Central memory CD8-positive, alpha-beta T cell (primary cell): ENCODE measurements at places on chromosomes 5 and 9.

- DNase-seq: no peak
Observed at GRCh38 chr5:59833448-59833847, 60.1 kb downstream of the PDE4D start.

- DNase-seq: no peak
Observed at GRCh38 chr5:172558076-172558976, 82.7 kb upstream of the NEURL1B start.

GRCh38 chr9:93134015-93134739 is at the start of gene NINJ1:
TSS of gene NINJ1 (minus strand) at chr9:93134251. CDS start at chr9:93134217, 34 bp downstream.
- DNase-seq: peak; percentile 84

GRCh38 chr5:67319935-67320725 is 123.5 kb upstream of the CD180 start:
- no peak for DNase-seq

- no peak for DNase-seq
Observed at GRCh38 chr5:10576121-10576789, 12.4 kb downstream of the ANKRD33B start.

DNA sequence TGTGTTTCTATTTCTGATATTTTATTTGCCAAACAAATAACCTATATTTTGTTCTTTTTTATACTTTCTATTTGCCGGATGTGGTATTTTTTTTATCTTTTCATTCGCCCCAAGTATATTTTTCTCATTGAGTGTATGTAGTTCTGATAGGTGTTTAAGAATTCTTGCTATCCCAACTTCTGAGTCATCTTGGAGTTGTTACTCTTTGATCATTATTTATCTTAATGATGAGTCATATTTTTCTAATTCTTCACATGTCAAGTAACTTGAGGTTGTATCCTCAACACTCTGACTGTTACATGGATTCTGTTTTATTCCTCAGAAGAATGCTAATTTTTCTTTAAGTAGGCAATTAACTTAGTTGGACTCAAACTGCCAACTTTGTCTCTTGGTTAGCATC is 498.1 kb downstream of the TLE1 start:
- DNase-seq: no peak

DNA sequence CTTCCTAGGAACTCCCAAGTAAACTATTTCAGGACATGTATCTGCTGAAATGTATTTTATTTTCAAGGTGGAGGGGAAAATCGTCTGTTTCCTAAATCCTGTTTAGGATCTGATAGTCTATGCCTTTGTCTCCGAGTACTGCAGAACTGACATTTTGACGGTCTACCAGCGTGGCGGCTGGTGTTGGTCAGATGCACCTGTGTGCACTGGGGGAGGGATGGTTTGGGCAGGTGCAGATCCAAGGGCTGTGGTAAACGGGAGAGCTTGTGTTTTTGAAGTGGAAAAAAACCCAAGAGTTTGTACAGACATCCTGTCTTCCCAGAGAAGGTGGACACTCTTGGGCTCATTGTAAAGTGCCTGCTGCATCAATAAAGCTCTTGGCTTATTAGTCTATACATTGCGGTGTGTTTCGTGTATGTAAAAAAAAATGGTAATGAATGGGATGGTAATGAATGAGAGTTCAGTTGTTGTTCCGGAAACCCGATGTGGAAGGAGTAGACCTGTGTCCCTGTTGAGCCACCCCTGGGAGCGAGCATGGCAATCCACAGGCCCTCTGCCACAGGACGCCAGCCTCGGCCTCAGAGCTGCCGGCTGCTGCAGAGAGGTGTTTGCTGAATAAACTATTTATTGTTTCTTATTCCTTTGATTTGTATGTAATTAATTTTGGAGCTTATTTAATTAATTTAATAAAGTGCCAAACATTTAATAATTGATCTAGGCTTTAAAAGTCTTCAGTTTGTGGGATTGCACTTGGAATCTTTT is 15.3 kb downstream of the ARPC5L start:
- DNase-seq: no peak

- DNase-seq: no peak
Observed at GRCh38 chr9:84852617-84853301, 183.2 kb downstream of the NTRK2 start.

GRCh38 chr9:84339962-84340361 is 596 bp downstream of the SLC28A3 start:
- no peak for DNase-seq

DNA sequence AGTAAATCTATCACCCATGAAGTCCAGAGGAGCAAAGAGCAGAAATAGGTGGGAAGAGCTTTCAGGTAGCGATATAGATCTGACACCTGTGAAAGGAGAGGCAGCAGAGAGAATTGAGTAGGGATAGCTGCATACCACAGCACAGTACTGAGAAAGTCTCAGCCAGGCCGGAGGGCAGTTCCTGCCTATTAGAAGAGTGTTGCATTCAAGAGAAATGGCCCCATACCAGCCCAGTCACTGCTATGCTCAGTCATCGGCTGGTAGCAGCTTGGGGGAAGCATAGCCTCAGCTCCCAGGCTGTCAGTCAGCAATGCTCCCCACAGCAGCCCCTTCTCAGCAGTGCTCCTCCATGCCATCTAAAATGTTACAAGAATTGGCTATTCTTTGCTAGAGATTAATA is 285.1 kb upstream of the CDH6 start:
- no peak for DNase-seq

GRCh38 chr9:74447451-74448193 is 49.5 kb upstream of the RORB start:
- DNase-seq: no peak

DNA sequence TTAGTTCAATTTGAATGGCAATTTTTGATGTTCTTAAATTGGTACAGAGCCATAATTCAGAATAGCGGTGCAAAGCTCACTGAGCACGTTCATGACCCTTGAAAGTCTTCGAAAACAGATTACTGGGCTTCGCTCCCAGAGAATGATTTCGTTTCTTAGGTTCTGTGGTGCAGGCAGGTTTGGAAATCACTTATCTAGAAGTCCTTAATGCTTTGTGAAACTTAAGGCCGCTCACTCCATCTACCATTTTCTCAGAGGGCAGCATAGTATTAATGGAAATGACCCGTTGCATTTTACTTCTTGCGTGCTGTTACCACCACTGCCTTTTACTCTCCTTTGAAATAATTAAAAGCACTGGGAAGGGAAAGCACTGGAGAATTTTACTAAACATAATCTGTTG is 2.9 kb upstream of the MAT2B start:
- no peak for DNase-seq

DNA sequence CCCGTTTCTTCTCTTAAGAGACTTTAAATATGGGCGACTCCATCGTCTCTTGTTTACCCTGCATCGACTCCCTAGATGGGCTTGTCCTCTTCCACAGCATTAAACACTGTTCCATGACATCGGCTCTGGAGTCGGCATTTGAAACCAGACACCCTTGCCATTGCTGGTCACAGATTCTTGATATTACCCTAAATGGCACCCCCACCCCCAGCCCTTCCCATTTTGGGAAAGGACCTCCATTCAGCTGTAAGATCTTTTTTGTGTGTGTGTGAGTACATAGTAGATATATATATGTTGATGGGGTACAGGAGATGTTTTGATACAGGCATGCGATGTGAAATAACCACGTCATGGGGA is 51.1 kb upstream of the SH3PXD2B start:
- peak; percentile 4 for DNase-seq

GRCh38 chr5:133727636-133728035 is 115.3 kb upstream of the FSTL4 start:
- DNase-seq: no peak

- DNase-seq: no peak
Observed at GRCh38 chr5:84632418-84632817, 247.7 kb upstream of the EDIL3 start.

- DNase-seq: no peak
Observed at GRCh38 chr9:130780865-130781504, 54.1 kb upstream of the ABL1 start.

GRCh38 chr9:16867576-16868311 is 2.7 kb downstream of the BNC2 start:
- DNase-seq: no peak

GRCh38 chr9:107274096-107274495 is 9.0 kb upstream of the RAD23B start:
- DNase-seq: no peak

GRCh38 chr9:35060548-35061207 is 11.7 kb downstream of the VCP start:
- no peak for DNase-seq

DNA sequence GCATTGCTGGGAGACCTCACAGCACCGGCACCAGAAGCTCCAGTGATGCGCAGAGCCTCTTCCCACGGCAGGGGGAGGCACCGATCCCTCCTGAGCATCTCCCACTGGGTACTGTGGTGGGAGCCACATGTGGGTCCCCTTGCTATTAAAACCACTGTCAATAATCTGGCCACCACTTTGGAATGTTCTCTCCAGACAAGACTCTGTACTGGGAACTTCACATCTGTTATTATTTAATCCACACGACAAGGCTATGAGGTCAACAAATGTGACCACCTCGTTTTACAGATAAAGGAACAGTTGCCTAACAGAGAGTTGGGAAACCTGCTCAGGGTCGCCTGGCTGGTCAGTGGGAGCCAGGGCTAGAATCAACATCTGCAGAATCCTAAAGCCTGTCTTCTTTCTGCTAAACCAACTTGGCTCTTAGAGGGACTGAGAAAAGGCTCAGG is 72.7 kb downstream of the EPB41L4B start:
- DNase-seq: no peak

DNA sequence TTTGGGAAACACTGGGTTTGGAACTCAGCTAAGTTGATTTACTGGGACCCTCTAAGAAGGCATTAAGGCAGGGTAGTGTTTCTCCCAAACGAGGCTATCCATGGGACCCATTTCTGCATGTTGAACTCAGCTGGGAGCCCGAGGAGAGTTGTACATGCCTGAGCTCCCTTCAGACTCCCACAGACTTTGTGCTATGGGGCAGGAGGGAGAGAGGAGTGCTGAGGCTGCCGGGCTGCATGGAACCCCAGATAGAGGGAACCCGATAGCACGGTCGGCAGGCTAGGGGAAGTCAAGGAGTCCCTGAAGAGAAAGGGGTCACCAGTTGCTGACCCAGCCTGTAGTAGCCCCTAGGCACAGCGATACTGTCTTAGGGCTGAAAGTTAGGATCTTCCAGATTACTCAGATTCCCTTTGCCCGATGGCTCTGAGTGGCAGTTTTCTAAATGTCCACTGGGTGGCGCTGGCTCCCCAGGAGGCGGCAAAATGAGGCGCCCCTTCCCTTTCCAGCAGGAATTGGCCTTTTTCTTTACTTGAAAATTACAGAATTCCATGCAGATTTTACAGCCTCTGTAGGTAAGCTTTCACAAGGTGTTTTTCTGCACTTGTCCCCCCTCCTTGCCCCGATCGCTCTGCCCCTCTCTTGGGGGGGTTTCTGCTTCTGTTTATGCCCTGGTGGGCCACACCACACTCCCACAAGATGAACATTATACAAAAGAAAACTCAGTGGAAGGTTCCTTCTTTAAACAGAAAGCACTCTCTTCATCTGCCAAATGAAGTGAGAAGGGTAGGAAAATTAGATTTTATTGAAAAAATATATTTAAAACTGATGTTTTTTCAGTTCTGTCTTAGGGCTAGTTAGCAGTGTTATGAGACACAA is 17.8 kb downstream of the NANS start:
- DNase-seq: peak; percentile 45

GRCh38 chr5:118522626-118523025 is 465.7 kb downstream of the DTWD2 start:
- DNase-seq: no peak

- no peak for DNase-seq
Observed at GRCh38 chr9:99947395-99947794, 40.9 kb downstream of the STX17 start.

GRCh38 chr5:174358276-174358675 is 312.8 kb downstream of the NSG2 start:
- DNase-seq: no peak
